ENCODE measurements at places on chromosomes 3 and 15. TPM values are rescaled to one million over a fixed set of nuclear protein-coding genes. Genes with fewer than 3 reads are reported as not detected.

DNA sequence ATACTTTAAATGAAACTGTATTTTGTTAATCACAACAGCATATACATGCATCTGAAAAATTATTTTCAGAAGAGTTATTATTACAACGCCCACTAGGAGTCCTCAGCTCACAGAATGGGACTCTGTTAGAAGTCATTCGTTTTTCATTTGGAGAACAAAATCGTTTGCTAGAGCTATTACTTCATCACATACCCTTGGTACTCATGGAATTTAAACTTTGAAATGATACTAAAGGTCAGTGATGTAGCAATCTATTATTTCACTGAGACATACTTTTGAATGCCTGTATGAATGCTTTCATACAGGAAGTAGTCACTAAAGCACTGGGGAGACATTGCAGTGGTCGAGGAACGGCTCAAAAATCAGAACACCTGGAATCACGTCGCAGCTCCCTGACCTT is 198.1 kb downstream of the MBNL1 start:
- DNase-seq: no peak

The AADAC gene
- not detected for total RNA-seq

The GP9 gene
- total RNA-seq: 0.39 TPM

GRCh38 chr3:84547971-84548970 is 410.5 kb upstream of the CADM2 start:
- no peak for DNase-seq

DNA sequence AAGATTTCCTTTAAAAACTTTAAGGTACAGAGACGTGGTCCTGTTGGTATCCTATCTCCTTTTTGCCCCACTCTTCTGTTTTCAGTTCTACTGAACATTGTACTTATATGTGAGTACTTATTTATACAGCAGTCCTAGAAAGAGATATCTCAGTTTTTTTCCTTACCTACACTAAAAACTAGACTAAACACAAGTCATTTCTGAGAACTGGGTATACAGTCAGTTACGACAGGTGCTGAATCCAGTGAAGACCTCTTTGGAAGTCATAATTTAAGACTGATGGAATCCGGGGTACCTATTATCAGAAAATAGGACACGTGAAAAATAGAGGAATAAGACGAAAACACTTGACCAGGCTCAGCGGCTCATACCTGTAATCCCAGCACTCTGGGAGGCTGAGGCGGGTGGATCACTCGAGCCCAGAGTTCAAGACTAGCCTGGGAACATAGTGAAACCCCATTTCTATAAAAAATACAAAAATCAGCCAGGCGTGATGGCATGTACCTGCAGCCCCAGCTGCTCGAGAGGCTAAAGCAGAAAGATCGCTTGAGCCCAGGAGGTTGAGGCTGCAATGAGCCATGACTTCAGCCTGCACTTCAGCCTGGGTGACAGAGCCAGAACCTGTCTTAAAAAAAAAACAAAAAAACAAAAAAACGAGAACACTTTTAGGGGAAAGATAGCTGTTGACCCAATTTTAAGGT is 76.3 kb downstream of the KLHL25 start:
- DNase-seq: no peak

DNA sequence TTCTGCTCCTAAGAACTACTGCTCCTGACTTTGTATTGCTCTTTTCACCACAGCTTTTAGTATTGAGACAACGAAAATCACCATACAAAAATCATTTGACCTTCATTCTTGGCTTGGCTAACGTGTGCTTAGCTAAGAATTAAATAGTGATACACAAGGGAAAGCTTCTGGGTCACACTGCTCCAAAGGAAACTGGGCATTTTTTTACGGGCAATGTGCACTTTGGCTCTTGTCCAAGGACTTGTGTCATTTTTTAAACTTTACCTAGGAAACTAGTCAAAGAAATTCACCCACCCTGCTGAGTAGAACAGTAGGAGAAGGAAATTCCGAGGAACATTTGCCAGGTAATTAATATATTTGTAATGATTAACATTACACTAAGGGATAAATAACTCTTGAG is 19.8 kb downstream of the WDR72 start:
- no peak for DNase-seq

DNA sequence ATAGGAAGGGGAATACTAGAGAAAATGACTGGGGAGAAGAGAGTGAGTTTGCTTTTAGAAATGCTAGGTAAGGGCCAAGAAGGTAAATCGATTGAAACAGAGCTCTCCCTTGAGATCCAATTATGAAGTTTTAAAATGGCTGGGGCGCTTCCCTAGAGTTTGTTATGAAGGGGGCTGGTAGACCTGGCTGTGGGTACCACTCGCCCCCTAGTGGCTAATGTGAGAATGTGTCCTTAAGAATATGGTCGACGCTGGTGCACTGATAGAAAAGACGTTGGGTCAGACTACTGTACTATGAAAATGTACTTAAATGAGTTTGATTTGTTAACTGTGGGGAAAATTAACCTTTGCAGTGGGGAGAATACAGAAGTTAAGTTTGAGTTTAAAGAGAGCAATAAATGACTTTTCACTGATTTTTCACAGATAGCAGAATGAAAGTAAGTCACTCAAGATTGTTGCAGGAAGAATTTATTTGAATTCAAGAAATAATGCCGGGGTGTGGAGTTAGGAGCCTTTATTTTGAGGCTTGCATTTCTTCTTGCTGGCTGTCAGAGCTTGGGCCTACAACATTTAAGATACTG is 9.2 kb downstream of the TMPRSS7 start:
- peak; percentile 27 for DNase-seq

GRCh38 chr3:103729547-103729946 is 1294.7 kb downstream of the ZPLD1 start:
- no peak for DNase-seq

The CLSTN2 gene
- total RNA-seq: 0.98 TPM

- DNase-seq: no peak
Measured at GRCh38 chr3:23480329-23480714, 277.2 kb downstream of the UBE2E2 start.

The FGD5 gene
- total RNA-seq: 9.8 TPM

GRCh38 chr3:186360779-186361178 is 1.3 kb downstream of the DGKG start:
- DNase-seq: no peak

GRCh38 chr15:73600413-73601335 is 32.5 kb downstream of the NPTN start:
- DNase-seq: no peak

GRCh38 chr3:157127831-157128767 is 31.8 kb downstream of the CCNL1 start:
- no peak for DNase-seq

The ZNF501 gene
- total RNA-seq: 2.6 TPM

GRCh38 chr15:71914092-71914491 is 103.7 kb downstream of the NR2E3 start:
- DNase-seq: no peak

- DNase-seq: no peak
Measured at GRCh38 chr15:31384568-31384967, 57.9 kb downstream of the KLF13 start.

The FBXO40 gene
- total RNA-seq: not detected

- no peak for DNase-seq
Measured at GRCh38 chr3:139213936-139214335, 129.9 kb upstream of the MRPS22 start.

GRCh38 chr3:71089271-71089847 is 494.2 kb downstream of the FOXP1 start:
- no peak for DNase-seq

DNA sequence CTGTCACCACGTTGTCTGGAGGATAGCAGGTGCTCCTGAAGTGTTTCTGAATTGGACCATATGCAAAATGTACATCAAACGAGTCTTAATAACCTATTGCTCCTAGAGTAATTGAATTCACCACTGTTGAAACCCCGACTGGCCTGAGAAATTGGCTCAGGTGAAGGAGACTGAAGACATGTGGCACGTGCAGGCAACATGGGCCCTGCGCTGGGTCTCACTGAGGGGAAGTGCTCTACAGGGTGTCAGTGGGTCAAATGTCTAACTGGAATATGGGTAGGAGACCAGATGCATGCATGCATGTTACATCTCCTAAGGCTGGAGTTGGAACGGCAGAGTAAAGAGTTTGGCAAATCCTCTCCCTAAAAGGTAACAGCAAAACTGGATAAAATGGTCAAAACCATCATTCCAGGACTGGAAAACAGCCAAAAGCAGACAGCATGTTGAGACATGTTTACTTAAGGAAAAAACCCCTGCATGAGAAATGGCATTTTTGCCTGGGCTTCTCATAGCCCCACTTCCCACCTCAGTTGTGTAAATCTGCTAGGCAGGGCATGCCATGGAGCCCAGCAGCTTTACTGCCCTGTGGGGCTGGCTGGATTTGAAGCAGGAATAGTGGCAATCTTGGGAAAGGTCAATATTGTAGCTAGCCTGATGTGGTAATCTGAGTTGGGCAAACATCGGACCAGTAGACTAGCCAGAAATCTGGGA is 131.3 kb downstream of the TJP1 start:
- DNase-seq: no peak

- DNase-seq: no peak
Measured at GRCh38 chr15:29615791-29616190, 206.5 kb downstream of the TJP1 start.

The DAZL gene
- not detected for total RNA-seq

- DNase-seq: no peak
Measured at GRCh38 chr3:65035246-65035645, 347.4 kb upstream of the ADAMTS9 start.

DNA sequence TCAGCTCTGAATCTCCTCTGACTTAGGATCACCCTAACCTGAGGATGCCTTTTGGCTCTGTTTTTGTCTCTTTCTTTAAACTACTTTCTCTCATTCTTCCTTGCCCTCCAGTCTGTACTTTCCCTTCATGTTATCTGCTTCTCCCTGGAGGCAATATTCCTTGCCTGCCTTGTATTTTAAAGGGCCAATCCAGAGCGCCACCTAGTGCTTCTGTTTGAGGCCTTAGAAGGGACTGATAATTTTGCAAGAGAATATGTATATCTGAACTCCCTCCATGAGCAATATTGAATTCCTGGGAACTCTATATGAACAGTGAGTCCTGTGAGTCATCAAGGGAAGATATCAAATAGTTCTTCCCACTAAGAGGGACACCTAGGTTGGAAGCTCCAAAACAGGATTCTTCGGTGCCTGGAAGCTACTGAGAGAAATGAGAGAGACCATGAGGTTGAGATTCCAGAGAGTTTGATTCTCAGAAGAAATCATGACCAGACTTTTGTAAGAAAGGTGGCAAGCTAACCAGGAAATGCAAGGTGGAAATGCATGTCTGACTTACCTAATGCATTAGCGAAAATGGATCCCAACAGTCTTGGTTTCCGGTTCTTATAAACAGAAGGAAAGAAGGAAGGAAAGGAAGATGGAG is 203.8 kb upstream of the CD96 start:
- DNase-seq: peak; percentile 32

GRCh38 chr3:27081992-27082607 is 287.1 kb downstream of the NEK10 start:
- no peak for DNase-seq

DNA sequence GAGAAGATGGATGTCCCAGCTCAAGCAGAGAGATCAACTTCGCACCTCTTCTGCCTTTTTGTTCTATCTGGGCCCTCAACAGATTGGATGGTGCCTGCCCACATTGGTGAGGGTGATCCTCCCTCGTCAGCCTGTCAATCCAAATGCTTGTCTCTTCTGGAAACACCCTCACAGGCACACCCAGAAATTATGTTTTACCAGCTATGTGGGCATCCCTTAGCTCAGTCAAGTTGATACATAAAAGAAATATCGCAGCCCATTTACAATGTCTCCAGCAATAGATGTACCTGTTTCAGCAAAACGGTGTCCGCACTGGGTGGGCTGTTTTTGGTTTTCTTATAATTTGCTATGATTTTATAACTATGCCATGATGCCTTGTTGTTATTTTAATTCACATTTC is 27.5 kb upstream of the CA12 start:
- no peak for DNase-seq

DNA sequence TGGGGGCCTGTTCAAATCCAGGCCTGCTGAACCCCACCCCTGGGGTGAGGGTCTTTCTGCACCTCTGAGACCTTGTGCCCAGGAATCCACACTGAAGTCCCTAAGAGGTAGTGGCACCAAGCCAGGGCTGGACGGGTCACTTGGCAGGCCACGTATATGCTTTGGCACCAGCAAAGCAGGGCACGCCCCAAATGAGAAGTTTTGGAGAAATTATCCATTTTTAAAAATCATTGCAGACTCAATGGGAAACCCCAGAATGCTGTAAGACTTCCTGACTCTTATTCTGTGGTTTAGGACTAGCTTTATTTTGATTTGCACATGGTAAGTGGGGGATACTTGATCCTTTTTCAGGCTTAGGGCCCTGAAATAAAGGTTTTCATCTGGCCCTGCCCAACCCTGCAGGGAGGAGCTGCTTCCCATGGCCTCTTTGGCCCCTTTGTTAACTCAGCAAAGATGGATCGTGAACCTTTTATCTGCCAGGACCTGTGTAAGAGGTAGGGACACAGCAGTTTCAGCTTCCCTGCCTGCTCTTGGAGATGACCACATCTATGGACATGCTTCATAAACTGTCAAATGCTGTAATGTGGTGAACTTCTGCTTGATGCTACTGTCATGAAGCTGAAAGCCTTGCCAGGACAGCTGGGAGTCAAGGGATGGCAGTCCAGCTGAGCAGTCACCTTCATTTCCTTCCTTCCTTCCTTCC is 88.0 kb downstream of the HMG20A start:
- peak; percentile 18 for DNase-seq

All from left colon (tissue), 2 donors.